ENCODE measurements at places on chromosomes 5 and 9.

GRCh38 chr5:171660434-171660833 is 125.2 kb upstream of the SMIM23 start:
- no peak for DNase-seq

- DNase-seq, result no peak
Observed at GRCh38 chr5:113897748-113898147, 384.3 kb downstream of the YTHDC2 start.

DNA sequence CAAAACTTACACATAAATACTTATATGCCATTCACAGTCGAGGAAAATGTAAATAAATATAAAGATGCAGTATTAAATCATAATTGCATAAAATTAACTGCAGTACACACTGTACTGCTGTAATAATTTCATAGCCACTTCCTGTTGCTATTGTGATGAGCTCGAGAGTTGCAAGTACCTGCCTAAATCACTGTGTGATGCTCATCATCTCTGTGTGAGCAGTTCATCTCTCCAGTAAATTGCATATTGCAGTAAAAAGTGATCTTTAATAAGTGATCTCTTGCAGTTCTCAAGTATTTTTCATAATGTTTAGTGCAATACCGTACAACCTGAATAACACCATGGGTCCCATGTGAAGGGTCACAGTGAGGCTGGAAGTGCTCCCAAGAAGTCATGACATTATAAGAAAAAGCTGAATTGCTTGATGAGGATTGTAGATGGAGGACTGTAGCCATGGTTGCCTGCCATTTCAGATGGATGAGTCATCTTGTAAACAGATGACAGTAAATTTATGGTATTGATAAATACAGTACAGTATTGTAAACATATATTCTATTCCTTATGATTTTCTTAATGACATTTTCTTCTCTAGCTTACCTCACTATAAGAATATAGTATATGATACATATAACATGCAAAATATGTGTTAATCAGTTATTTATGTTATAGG is 34.9 kb downstream of the SYK start:
- DNase-seq, result no peak

DNA sequence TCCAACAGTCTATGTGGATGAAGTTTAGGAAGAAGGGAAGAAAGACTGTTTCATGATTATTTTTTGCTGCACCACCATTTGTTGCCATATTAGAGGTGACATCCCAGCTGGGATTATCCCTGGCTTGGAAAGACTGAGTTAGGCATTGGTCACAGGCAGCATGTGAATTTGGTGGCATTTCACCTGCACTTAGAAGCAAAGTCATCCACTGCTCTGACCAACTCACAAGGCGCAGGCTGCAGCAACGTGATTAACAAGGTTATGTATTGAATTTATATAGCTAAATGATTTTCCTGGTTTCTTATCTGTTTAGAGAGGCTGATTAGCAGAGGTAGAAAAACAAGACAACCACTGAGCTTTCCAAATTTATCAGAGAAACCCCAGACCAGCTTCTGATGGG is 2.7 kb downstream of the FYB1 start:
- DNase-seq, result no peak

DNA sequence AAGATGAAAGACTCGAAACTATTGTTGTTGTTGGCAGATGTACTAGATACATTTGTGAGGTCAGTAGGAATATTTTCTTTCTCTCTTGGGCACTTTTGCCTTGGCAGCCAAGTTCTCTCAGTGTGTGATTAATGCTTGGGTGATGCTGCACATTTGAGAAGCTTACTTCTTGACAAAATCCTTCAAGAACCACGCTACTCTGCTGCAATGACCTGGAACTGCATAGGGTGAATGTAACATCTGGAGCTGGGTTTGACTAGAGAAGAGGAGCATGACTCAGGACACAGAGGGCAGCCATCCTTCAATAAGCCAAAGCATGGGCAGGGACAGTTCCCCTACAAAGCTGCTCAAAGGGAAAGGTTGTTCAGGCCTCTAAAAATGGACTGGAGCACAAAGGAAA is 75.5 kb upstream of the PUM3 start:
- no peak for DNase-seq

- DNase-seq, result no peak
Observed at GRCh38 chr5:67728326-67728890, 487.1 kb upstream of the PIK3R1 start.

GRCh38 chr9:126638571-126639132 is 24.9 kb downstream of the LMX1B start:
- DNase-seq, result no peak
